ENCODE measurements at places on chromosomes 6 and 20. TPM values are rescaled to one million over a fixed set of nuclear protein-coding genes. Genes with fewer than 3 reads are reported as not detected.

MAS1 gene
- not detected for polyA plus RNA-seq

DNA sequence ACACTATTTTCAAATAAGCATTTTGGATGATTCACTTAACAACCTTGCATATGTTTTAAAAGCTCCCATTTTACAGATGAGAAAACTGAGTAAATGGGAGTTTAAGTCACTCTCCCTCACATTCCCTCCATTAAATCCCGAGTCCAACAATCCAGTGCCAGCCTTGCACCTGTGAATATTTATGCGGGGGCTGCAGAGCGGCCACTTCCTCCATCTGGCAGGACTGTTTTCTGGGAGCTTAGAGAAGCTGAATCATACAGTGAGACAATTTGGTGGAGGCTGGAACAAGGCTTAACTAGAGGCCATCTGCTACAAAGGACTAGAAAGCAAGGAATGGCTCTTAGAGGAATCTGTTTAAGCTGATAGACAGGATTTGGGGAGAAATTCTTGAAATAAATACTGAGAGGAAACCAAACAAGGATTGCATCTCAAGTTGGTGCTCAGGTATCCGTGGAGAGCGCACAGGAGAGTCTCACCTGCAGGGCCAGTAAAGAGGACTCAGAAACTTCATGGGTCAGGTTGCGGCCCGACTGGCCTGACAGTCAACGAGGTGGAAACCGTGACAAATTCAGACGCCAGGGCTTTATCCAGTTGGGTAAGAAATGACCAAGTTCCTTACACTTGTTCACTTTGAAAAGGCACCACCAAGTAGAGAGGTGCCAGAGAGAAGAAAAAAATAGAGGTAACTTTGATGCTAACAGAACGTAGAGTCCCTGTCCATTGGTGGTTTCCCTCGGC lies 478.5 kb downstream of the QKI start:
- no peaks in the 10 kb centered on the region for H3K4me1 ChIP-seq
- H3K4me3 ChIP-seq, result no peak overlapping the region
- DNase-seq, result no peak

GRCh38 chr6:75326557-75327258 lies 42.1 kb upstream of the TMEM30A start:
- H3K36me3 ChIP-seq, result no peaks in the 10 kb centered on the region
- no peaks in the 10 kb centered on the region for H3K27me3 ChIP-seq
- no peaks in the 10 kb centered on the region for H3K4me1 ChIP-seq
- no peak overlapping the region for H3K4me3 ChIP-seq
- H3K27ac ChIP-seq, result no peak overlapping the region
- DNase-seq, result no peak

GRCh38 chr20:10679269-10679668 lies 5.5 kb upstream of the JAG1 start:
- peak overlapping the region; percentile 15 for H3K27ac ChIP-seq
- DNase-seq, result no peak
- no peaks in the 10 kb centered on the region for H3K36me3 ChIP-seq
- H3K4me3 ChIP-seq, result no peak overlapping the region
- H3K27me3 ChIP-seq, result no peaks in the 10 kb centered on the region
- H3K4me1 ChIP-seq, result peaks cover 23% of the 10 kb centered on the region

GRCh38 chr6:135145063-135145800 lies 35.9 kb upstream of the MYB start:
- no peak for DNase-seq
- H3K4me3 ChIP-seq, result no peak overlapping the region
- H3K36me3 ChIP-seq, result no peaks in the 10 kb centered on the region
- peaks cover 7% of the 10 kb centered on the region for H3K4me1 ChIP-seq
- H3K27ac ChIP-seq, result no peak overlapping the region
- H3K27me3 ChIP-seq, result peaks cover 3% of the 10 kb centered on the region

DNA sequence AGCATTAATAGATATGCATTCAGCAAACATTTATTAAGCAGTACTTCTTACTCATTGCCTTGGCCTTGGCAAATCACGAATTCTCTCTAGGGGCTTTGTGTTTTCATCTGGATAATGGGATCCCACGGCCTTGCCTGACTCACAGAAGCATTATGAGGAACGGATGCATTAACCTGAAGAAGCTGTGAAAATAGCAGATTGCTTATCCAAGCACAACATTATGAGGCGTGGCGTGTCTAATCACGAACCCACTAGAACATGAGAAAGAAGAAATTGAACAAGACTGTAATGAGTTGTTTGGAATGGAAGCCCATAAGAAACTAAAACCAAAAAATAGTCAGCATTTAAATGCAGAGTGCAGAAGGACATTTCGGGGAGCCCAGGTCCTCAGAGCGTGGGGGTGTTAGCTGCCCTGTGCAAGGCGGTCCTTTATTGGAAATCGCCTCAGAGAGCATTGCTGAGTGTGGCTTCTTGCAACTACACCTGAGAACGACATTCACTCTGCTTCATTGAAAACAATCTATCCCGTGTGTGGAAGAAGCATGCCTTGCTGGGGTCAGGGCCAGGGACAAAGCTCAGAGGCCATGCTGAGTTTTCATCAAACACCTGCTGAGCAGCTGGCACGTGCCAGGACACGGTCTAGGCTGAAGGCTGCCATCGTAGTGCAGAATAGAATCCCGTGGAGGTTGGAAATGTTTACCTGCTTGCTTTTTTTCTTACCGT lies 179.9 kb downstream of the ZDHHC14 start:
- H3K4me3 ChIP-seq, result no peak overlapping the region
- no peaks in the 10 kb centered on the region for H3K36me3 ChIP-seq
- H3K27ac ChIP-seq, result no peak overlapping the region

ADGRF1 gene
- polyA plus RNA-seq, result 35.3 TPM

ELOVL2 gene
- polyA plus RNA-seq, result 0.04 TPM

DNA sequence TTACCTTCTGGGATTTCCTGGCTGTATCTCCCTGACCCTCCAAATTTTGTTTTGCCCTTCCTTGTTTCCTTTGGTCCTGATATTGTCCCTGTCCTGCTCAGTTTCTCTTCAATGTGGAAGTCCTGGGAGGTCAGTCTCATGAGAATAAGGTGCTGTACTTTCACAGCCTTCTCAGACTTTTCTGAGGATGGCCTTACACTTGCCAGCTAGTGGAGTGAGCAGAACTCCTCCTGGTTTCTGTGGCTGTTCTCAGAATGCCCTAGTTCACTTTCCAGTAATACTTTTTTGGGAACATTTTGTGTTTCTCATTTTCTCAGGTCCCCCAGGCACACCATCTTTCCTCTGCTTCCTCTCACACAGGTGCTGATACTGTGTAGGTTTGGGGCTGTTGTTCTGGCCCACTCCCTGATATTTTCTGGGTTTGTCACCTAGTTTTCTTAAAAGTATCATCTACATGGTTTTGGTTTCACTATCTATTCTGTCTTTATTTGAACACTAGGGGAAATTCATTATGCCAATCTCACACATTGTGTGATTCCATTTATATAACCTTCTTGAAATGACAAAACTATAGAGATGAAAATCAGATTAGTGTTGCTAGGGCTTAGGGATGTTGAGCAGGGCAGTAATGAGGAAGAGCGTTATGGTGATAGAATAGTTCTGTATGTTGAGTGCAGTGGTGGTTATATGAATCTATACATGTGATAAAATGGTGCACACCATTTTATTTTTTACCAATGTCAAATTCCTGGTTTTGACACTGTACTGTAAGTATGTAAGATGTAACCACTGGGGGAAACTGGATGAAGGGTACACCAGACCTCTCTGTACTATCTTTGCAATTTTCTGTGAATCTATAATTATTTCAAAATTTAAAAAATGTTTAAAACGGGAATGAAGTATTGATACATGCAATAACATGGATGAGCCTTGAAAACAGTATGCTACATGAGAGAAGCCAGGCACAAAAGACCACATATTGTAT lies 27.2 kb upstream of the BRPF3 start:
- no peak overlapping the region for H3K4me3 ChIP-seq
- H3K27ac ChIP-seq, result no peak overlapping the region
- H3K27me3 ChIP-seq, result no peaks in the 10 kb centered on the region
- DNase-seq, result no peak
- H3K4me1 ChIP-seq, result no peaks in the 10 kb centered on the region

DNA sequence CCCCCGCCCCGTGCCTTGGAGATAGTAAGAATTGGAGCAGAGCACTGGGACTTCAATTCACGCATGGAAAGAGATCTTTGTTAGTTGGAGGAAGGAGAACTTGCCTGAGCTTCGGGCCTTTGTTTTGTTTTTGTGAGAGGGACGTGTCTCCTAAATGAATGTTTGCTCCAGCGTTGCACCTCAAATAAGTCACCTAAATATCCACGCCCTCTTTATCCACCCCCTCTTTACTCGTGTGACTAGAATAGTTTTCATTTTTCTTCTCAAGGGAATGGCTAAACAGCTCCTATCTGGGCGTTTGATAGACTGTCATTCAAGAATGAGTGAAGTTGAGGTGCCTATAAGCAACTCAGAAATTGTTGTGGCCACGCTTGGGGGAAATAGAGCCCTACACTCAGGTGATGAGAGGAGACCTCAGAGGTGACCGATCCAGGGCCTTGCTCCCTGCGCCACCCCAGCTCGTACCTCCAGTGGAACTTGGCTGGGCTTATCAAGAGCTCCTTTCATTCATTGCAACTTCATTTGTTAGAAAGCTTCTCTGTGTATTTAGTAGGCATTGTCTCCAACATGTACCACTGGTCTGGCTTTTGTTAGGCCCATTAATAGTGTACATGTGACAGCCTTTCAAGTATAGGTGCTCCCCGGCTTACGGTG lies 861 bp downstream of the PCMTD2 start:
- no peaks in the 10 kb centered on the region for H3K27me3 ChIP-seq
- H3K36me3 ChIP-seq, result peaks cover 4% of the 10 kb centered on the region
- peaks cover 9% of the 10 kb centered on the region for H3K4me1 ChIP-seq
- H3K4me3 ChIP-seq, result peak overlapping the region; percentile 94

DNA sequence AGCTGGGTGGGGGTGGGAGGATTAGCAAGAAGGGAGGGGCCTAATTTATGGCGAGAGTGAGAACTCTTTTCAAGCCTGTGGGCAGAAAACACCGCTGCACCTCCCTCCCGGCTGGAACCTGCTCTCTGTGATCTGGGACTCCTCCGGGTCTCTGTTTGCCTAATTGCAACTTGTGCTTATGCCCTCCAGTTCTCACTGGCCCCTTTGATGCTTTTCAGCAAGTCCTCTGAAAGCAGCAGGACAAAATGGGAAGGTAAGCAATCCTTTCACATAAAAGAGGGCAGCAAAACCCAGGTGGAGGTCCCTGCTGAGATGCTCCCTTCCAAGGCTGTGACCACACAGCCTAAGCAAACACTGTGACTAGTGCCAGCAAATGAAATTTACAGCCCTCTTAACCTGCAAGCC lies 523.0 kb upstream of the FLRT3 start:
- H3K27me3 ChIP-seq, result no peaks in the 10 kb centered on the region
- no peak for DNase-seq
- H3K4me1 ChIP-seq, result peaks cover 12% of the 10 kb centered on the region
- H3K4me3 ChIP-seq, result no peak overlapping the region
- no peak overlapping the region for H3K27ac ChIP-seq

DNA sequence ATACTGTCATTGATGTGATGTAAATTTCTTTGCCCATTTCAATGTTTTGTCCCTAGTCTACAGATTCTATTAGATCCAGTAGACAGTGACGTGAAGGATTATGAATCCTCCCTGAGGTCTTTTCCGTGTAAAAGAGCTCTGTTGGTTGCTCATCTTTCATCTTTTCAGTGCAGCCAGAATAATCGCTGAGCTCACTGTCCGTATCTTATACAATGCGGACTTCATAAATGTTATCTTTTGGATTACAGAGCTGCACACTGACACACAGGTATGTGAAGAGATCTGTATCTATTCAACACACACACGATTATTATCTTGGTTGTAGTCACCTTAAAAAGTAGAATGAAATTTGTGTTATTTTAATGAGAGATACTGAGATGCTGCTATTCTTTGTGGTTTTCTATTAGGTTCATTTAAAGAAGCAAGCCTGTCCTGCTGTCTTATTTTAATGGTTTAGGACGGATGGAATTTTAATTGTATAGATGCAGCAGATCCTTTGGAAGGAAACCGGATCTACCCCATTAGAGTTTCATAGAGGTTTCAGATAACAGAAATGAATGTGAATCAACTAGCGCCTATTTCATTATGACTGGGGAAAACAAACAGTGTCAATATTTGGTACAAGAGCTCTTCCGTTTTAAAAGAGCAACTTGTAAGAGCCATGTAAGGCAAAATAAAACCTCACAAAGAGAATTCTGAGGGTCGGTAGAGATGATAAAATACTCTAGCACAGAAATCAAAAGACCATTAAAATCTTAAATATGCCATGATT lies 79.4 kb downstream of the BMP6 start:
- H3K27me3 ChIP-seq, result peaks cover 8% of the 10 kb centered on the region
- no peaks in the 10 kb centered on the region for H3K36me3 ChIP-seq
- H3K4me1 ChIP-seq, result no peaks in the 10 kb centered on the region
- no peak for DNase-seq

- no peaks in the 10 kb centered on the region for H3K27me3 ChIP-seq
- no peak overlapping the region for H3K4me3 ChIP-seq
- H3K4me1 ChIP-seq, result peaks cover 27% of the 10 kb centered on the region
- H3K36me3 ChIP-seq, result peaks cover 2% of the 10 kb centered on the region
- no peak for DNase-seq
Measured at GRCh38 chr20:34710568-34710839, 6.4 kb downstream of the TP53INP2 start.

DNA sequence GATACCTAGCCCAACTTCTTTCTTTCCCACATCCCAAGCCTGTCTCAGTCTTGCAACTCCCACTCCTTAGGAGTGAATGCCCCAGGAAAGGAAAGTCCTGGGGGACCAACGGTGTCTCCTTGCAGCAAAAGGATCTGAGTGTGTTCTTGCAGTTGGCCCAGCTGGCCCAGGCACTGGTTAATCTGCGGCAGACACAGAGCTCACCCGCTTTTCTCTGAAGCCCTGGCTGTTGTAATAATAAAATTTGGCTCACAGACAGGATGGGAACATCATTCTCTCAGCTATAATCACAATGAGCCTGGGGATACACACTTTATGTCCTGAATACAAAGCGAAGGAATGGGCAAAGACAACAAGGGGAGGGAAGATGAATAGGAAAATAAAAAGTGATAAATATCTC lies 287.0 kb upstream of the PRND start:
- H3K36me3 ChIP-seq, result no peaks in the 10 kb centered on the region
- H3K4me1 ChIP-seq, result no peaks in the 10 kb centered on the region
- DNase-seq, result no peak

DNA sequence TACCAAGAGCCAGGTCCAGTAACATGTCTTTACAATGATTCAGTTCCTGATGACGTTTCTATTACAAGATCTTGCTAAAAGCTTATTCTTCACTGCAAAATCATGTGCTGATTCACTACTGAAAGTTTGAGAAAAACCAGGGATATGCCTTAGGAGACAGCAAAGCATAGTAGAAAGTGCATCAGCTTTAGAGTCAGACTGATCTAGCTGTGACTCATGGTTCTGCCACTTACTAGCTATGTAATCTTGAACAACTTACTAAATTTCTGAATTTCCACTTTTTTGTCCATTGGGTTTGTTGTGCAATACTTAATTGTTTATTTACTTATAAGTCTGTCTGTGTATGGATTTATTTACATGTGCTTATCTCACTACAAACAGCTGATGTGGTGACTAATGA lies 198.5 kb upstream of the RSPO3 start:
- no peaks in the 10 kb centered on the region for H3K36me3 ChIP-seq
- no peak overlapping the region for H3K4me3 ChIP-seq
- peak; percentile 46 for DNase-seq
- no peak overlapping the region for H3K27ac ChIP-seq
- H3K27me3 ChIP-seq, result no peaks in the 10 kb centered on the region
- peaks cover 14% of the 10 kb centered on the region for H3K4me1 ChIP-seq

NHLRC1 gene
- polyA plus RNA-seq, result 1.2 TPM

ARFGAP1 gene
- polyA plus RNA-seq, result 32.2 TPM

SNHG17 gene
- 17.6 TPM for polyA plus RNA-seq

All from keratinocyte (primary cell).